ENCODE measurements at places on chromosomes 13 and 19.

DNA sequence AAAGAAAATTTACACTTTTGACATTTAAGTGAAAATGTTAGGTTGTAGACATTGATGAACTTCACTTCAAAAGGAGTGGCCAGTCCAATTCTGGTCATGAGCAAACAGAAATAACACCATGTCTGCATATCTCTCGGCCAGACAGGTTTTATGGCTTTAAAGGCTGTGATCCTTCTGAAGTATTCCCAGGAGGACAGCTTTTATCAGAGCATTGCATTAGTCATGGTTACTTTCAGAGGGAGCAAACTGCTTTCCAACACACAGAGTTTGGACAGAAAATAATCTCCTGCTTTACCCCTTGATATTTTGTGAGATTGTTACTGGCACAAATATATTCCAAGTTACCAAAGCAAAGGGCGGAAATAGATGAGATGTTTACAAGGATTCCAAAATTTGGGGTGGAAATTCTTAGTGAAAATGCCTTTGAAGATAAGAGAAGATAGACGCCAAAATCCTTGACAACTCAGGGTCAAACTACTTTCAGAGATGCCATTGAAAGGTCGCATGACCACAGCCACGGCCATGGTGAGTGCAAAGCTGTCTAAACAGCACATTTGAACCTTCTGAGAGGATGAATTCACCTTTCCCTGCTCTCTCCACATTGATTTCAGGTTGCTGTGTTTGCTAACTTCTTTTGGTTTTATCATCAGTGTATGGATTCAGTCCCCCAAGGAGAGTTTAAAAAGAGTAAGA lies 584.5 kb upstream of the SGCG start:
- DNase-seq = no peak

DNA sequence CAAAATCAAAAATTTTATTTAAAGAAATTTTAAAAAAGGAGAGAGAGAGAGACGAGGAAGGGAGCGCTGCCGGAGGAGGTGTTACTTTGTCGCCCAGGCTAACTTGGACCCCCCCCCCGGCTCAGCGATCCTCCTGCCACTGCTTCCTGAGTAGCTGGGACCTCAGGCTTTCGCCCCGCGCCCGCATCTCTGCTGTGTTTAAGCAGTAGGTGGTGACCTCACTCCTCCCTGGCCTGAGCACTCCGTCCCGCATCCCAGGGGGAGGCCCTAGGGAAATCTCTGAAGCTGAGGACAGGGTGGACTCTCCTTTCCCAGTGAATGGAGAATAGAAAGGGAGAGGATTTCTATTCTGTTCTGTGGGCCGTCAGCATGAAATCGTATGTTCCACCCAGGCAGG lies 485 bp upstream of the ZNF845 start:
- no peak for DNase-seq

DNA sequence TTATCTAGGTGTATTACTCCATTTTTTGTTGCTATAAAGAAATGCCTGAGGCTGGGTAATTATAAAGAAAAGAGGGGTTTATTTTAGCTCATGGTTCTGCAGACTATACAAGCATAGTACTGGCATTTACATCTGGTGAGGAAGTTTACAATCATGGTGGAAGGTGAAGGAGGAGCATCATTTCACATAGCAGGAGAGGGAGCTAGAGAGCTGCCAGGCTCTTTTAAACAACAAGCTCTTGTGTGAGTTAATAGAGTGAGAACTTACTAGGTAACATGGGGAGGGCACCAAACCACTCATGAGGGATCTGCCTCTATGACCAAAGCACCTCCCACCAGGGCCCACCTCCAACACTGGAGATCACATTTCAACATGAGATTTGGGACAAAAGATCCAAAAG lies 221.7 kb upstream of the GPC6 start:
- DNase-seq = no peak

DNA sequence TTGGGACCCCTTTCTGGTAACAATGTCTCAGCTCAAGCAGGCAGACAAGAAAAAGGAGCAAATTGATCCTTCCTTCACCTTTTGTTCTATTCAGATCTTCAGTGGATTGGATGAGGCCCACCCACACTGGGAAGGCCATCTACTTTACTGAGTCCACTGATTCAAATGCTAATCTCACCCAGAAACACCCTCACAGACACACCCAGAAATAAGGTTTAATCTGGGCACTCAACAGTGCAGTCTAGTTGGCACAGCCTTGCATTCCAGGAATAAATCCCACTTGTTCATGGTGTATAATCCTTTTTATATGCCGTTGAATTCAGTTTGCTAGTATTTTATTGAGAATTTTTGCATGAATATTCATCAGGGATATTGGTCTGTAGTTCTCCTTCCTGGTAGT lies 148.4 kb downstream of the COG6 start:
- DNase-seq = no peak

DNA sequence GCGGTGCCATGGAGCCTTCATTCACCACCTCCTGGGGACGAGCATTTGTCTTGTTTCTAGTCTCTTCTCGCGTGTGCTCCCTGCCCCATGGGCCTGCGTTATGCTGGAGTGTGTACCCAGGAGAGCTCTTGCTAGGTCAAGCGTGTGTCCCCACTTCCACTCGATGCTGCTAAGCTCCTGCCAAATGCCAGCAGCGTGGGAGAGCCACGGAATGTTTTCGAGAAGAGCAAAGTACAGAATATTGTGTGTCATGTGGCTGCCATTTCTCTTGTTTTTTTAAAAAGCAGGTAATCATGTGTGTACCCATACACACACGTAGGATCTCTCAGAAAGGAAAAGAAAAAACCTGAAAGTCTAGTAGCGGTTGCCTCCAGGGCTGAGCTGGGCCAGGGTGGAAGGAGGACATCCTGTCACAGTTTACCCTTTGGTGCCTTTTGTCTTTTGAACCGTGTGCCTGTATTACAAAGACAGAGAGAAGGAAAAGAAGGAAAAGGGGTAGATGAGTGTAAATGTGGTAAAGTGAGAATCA lies 28.6 kb downstream of the PAK4 start:
- no peak for DNase-seq

GRCh38 chr13:97139691-97140090 lies 82.4 kb upstream of the MBNL2 start:
- no peak for DNase-seq

- no peak for DNase-seq
Measured at GRCh38 chr19:2986951-2987524, 9.7 kb downstream of the TLE6 start.

DNA sequence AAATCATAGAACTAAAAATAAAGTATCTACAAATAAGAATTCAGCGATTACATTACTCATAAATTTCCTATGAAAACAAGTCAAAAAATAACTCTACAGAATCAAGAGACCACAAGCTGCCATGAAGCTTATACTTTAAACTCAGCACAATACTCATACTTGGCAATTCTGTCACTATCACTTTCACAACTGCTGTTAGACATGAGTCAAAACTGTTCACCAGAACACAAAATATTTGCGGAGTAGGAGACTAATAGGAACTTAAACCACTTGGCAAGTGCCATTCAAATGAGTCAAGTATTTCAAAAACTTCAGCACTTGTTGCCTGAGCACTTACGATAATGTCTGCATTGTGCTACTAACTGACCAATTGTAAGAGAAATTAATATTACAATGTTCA lies 387.8 kb upstream of the GPC6 start:
- DNase-seq = peak; percentile 93

GRCh38 chr19:956766-957440 lies 27.2 kb upstream of the WDR18 start:
- peak; percentile 17 for DNase-seq

GRCh38 chr19:49613374-49613773 lies 22.4 kb downstream of the PRR12 start:
- no peak for DNase-seq

DNA sequence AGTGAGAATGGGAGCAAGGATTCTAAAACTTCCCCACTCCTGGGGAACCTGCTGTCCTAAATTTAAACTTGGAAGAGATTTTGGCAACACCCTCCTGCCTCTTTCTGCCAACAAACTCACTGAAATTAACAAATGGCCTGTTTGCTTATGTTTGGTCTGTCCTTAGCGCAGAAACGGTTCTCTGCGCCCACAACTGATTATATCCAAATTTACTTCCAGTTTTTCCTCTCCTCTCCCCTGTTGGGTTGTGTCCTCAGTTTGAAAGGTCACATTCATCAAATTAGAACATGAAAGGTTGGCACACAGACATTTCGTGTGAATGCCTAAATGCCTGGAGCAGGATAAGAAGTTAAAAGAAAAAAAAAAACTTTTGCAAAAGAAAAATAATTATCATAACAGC lies 56.4 kb upstream of the MRI1 start:
- no peak for DNase-seq

GRCh38 chr19:45632468-45633196 lies 6.6 kb downstream of the EML2 start:
- no peak for DNase-seq

GRCh38 chr13:110644892-110645521 lies 29.7 kb downstream of the NAXD start:
- no peak for DNase-seq

DNA sequence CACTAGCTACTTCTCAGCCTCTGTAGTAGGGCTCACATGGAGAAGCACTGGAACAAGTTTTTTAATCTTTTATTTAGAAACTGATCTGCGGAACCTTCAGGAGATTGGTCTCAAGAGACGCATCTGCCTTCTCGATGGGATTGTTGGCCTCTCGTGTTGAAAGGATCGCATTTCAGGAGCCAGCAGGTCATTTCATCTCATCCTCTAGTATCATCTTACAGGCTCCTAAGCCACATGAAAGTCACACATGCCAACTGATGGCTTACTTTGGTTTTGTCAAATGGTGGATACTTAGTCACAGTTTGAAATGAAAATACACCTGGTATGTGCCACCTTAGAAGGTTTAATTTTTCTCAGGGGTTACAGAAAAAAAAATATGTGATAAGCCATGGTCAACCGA lies 1703.6 kb downstream of the EFNB2 start:
- DNase-seq = no peak

DNA sequence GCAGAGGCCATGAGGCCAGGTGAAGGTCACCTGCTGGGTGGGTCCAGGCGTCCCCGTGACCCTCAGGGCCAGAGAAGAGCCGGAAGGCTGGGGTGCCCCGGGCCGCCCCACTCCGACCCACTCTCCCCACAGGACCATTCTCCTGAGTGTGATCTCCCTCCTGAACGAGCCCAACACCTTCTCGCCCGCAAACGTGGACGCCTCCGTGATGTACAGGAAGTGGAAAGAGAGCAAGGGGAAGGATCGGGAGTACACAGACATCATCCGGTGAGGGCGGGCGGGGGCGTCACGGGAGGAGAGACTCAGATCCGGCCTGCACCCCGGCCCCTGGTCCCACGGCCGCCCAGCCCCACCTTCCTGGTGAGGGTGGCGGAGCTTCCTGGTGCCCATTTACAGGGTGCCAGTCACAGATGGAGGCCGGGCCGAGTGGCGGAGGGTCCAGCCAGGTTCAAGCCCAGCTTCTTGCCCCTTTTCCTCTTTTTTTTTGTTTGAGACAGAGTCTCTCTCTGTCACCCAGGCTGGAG lies 5.4 kb downstream of the CDC34 start:
- no peak for DNase-seq

DNA sequence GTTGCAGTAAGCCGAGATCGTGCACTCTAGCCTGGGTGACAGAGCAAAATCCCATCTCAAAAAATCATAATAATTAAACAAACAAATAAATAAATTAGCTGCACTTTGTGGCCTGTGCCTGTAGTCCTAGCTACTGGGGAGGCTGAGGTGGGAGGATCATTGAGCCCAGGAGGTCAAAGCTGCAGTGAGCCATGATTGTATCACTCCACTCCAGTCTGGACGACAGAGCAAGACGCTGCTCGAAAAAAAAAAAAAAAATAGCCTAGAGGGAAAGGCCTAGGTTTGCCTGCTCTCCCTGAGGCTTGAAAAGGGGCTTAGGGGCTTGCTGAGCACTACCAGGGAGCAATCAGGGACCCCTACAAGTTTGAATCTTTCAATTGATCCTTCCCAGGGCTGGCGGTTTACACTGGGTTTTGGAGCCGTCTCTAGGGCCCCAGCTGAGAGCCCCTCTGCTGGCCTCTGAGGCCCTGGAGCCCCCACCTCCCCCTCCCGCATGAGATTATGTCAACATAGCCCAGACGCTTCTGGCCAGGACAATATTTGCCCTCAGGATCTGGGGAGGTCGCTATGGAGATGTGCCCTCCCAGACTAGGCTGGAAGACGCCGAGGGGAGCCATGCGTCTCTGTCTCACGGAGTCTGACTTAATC lies 10.4 kb upstream of the GIPR start:
- no peak for DNase-seq

DNA sequence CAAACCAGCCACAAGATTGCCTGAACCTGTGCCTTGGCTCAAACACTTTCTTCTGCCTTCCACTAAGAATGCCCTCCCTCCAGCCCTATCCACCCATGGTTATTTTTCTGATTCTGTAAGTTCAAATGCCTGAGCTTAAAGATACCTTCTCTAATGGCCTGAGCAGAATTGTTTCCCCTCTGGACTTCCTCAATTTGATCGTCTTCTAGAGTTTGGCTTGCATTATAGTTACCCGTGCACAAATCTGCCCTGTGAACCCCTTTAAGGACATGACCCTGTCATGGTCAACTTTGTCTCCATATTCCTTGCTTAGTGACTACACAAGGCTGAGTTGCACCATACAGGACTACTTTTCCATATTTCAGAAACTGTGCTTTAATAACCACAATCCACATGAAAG lies 481.0 kb downstream of the FOXO1 start:
- no peak for DNase-seq

- no peak for DNase-seq
Measured at GRCh38 chr19:5143471-5144411, 174.8 kb downstream of the KDM4B start.

DNA sequence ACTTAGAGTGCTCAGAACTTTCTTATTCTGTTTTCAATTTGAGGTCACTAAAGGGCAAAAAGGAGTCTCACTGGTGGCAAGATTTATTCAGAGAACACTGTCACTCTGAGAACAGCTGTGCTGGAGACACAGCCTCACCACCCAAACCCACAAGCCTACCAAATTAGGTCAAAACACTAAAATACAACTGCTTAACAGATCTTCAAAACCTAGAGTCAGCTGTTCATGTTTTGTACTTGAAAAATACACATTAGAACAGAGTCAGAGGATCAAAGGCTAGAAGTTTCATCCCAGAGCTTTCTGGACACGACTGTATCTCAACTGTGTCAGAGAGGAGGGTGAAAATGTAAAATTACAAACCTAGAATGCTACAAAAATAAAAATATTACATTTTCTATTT lies 89.3 kb downstream of the MIPEP start:
- no peak for DNase-seq

Measured in fibroblast of skin of left biceps (primary cell).